ENCODE measurements at places on chromosomes 5 and 9.
A peak's percentile ranks its signal among the peaks of the same experiment; 100 is the strongest.

DNA sequence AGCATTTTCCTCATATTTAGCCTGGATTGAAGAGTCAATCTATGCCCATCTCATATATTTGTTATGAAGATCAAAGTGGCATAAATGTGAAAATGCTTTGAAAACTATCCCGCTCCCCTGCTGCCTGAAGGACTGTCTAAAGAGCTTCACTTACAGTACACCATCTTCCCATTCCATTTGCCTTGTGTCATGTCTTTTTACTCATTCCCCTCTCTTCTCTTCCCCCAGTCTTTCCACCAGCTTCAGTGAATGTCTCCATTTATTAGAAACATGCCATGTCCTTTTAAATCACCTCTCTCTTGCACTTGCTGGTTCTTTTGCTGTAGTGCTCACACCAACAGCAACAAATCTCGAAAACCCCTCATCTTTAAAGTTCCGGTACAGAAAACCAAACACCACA lies 192.7 kb upstream of the SGCD start:
- DNase-seq: no peak

GRCh38 chr5:109656829-109657228 lies 32.9 kb upstream of the MAN2A1 start:
- peak; percentile 12 for DNase-seq

DNA sequence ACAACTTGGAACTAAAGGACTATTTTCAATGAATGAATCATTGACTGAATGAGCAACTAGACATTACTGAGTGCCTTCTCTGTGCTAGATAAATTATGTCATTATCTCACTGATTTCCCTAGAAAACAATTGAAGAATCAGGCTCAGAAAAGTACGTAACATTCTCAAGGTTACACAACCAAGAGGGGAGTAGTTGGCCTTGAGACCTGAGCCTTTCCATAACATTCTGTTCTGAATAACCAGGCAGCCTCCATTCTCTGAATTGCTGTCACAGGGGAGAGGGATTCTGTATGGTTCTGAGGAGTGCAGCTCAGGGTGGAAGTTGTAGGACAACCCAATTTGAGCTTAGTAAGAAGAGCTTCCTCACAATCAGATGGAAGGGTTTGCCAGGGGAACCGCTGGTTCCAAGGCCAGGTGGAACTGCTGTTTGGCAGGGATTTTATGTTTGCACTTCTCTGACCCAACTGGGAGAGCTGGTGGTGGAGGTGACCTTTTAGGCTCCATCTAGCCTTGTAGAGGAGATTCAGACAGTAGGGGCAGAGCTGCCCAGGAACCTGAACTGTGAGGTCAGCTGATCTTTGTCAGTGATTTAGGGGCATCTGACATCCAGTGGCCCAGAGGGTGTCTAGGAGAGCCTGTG lies 16.3 kb downstream of the POLR1E start:
- no peak for DNase-seq

DNA sequence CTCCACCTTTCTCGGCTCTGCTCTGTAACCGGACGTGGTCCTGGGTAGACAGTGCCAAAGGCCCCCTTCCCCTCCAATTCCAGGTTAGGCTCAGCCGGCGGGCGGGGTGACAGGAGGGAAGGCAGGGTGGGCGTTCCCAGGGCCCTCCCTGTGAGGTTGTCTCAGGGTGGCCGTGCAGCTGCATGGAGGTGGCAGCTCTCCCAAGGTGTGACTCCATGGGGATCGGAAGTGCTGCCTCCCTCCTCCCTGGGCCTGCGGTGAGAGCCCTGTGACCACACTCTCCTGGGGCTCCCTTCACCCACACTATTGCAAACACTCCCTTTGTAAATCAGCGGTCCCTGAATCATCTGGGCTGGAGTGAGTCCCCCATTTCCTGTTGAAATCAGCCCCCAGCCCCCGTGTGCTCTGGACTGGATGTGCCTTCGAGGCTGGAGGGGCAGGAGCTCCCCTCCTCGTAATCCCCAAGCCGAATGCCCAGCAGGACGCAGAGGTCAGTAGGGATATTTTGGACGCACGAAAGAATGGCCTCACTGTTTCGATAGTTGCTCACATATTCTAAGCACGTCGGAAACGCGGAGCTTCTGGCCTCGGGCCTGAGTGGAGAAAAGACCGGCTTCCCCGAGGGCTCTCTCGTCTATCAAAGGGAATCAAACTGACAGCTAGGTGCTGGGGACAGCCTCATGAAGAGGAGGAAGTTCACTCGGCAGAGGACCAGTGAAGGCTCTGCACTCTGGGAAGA lies 107.6 kb upstream of the COL5A1 start:
- no peak for DNase-seq

DNA sequence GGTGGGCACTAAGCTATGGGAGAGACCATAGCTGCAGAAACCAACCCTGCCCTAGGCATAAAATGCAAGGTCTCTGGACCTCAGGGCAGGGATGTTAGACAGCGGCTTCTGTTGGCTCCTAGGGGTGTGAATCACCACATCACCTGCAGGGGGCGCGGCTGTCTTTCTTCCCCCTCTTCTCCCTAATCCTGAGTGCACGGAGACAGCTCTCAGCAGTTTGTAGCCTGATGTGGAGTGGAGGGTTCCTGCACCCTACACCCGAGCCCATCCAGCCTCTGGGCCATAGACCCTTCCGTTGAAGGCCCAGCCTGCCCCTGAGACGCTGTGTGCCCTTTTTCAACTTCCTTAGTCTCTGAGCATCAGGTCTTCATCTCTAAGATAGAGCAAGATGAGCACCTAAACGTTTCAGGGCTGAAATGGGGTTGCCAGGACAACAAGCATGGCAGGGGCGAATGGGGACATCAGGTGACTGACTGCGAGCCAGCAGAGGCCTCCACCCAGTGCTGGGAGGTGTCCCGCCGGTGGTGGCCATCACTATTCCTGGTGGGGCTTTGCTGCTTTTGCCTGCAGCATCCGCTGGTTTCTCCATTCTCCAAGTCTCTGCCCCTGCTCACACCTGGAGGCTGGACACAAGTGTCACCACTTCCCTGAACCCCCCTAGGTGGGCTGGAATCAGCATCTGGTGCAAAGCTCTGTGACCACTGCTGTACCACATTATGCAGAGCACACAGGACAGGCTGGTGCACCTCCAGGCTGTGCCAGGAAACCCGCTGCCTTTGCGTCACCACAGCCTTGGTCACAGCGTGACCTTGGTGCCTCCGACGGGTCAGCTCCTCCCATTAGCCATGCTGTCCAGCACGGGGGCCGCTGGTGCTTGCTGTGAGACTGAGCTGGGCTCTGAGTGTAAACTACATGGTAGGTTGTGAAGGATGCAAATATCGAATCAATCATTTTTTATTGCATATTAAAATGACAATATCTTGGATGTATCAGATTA lies 2.5 kb upstream of the SEC16A start:
- peak; percentile 68 for DNase-seq

DNA sequence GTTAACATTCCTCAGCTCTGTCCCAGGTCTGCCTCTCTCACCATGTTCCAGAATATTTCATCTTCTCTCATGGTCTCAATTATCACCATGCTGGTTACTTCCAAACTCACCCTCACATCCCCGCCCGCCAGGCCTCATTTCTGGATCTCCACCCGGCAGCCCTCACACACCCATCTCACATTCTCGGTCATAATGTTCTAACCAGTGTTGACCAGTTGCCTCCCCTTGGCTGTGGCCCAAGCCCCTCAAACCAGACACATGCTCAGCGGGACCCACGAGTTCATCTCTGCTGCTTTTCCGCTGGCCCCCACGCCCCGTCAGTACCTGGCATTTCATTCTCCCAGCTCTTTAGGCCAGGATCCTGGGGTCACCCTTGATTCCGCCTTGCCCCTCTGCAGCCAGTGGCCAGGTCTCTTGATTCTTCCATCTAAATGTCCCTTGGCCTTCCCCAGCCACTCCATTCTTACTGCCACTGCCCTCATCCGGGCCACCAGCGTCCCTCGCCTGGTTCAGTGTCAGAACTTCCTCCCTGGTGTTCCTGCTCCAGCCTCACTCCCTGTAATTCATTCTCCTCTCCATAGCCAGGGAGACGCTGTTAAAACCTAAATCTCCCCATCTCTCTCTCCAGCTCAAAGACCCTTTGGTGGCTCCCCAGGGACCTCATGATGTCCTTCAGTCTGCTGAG lies 141.7 kb downstream of the MVB12B start:
- DNase-seq: no peak

- peak; percentile 10 for DNase-seq
Observed at GRCh38 chr5:113678924-113679575, 165.6 kb downstream of the YTHDC2 start.

- no peak for DNase-seq
Observed at GRCh38 chr5:106843812-106844416, 826.8 kb downstream of the EFNA5 start.

All from amygdala (tissue), 56 donors.